ENCODE measurements at places on chromosomes 3 and 15.

- no peak overlapping the region for H3K27ac ChIP-seq
- H3K4me1 ChIP-seq = no peaks in the 10 kb centered on the region
- no peak for DNase-seq
- no peaks in the 10 kb centered on the region for H3K36me3 ChIP-seq
- H3K27me3 ChIP-seq = no peaks in the 10 kb centered on the region
These were observed 427.8 kb upstream of the MCTP2 start for GRCh38 chr15:93803421-93804152.

DNA sequence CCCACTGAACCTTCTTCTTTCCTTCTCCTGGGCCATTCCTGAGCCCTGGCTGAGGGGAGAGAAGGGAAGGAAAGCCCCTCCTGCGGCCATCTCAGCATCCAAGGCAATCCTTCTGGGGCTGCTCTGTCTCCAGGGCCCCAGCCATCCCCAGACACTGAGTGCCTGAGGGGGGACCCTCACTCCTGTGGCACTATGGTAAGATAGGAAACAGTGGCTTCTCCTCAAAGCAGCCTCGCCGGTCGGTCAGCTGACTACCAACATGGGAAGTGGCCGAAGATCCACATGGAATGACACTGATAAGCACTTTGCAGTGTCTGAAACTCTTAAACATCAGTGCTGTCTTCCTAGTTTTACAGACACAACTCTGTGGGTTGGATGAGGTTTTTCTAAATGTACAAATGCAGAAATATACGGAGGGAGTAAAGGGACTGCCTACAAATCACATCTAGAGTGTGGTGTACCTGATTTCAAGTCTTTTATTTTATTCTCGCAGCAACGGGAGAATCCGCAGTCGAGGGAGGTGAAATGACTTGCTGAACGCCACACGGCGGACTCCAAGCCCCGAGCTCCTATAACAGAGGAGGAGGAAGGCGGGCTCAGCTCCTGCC, 973 bp upstream of the ITPKA start:
- peaks cover 17% of the 10 kb centered on the region for H3K4me1 ChIP-seq
- peak overlapping the region; percentile 16 for H3K27ac ChIP-seq
- DNase-seq = no peak
- no peaks in the 10 kb centered on the region for H3K27me3 ChIP-seq

DNA sequence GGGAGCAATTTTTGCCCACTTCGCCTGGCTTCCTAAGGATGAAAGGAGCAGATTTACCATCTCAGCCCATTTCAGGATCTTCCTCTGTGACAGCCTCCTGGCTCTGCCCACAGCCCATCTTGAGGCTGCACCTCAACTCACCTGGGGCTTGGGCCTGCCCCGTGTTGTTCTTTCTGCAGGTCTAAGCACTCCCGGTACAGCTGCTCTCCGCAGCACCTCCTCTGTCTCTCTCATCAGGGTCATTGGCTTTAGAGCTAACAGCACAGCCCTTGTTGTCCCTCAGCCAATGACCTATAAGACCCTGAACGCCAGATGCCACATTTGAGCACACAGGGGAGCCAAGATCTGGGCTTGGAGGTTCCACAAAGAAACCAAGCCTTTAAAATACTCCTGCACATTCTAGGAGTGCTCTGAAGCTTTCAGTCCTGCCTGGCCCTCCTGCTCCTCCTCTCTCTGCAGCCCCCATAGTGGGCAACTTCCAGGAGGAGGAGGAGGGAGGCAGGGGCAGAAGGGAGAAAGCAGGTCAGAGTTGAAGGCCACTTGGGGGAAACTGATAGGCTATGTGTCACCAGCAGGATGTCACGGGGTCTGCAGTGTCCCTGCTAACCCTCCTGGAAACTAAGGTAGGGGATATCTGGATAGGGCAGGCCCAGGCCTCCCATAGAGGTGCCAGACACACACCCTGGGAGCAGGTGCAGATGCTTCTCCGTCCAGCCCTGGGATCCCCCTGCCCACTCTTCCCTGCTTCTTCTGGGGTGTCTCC, 115.6 kb downstream of the ETFA start:
- no peak for DNase-seq
- H3K4me3 ChIP-seq = no peak overlapping the region
- no peak overlapping the region for H3K27ac ChIP-seq
- peaks cover 16% of the 10 kb centered on the region for H3K4me1 ChIP-seq
- no peaks in the 10 kb centered on the region for H3K27me3 ChIP-seq
- H3K36me3 ChIP-seq = no peaks in the 10 kb centered on the region

DNA sequence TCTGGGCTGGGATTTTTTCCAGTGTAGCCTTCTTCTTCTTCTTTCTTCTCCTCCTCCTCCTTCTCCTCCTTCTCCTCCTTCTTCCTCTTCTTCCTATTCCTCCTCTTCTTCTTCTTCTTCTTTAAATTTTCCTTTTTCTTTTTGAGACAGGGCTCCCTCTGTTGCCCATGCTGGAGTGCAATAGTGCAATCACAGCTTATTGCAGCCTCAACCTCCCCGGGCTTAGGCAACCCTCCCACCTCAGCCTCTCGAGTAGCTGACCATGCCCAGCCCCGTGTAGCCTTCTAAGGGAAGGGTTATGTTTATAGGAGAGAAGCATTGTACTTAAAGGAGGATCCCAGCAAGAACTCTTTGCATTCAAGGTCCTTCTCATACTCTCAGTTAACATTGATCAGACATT, 24.0 kb upstream of the MYO1E start:
- H3K4me3 ChIP-seq = no peak overlapping the region
- H3K4me1 ChIP-seq = no peaks in the 10 kb centered on the region
- no peaks in the 10 kb centered on the region for H3K36me3 ChIP-seq
- no peak overlapping the region for H3K27ac ChIP-seq
- no peak for DNase-seq

DNA sequence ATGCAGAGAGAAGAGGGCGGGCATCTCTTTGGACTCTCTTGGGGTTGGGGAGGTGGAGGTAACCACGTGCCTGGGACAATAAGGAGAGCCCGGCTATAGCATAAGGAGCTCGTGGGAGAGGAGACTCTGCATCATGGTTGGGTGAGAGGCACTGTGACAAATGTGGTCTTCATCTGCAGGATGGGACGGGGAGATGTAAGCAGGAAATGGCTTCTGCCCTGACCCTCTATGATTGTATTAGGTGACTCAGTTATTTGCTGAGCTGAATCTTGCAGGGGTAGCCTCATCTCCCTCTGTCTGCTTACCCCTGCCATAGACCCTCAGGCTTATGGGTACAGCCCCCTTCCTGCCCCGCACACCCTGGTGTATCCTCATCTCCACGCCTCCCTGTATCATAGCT, 48.7 kb downstream of the CORO2B start:
- no peak overlapping the region for H3K27ac ChIP-seq
- H3K27me3 ChIP-seq = no peaks in the 10 kb centered on the region
- H3K36me3 ChIP-seq = no peaks in the 10 kb centered on the region
- no peak overlapping the region for H3K4me3 ChIP-seq

GRCh38 chr3:15332405-15333098, at the start of gene SH3BP5:
SH3BP5 (minus strand) TSS chr3:15332586; CDS start chr3:15332408, 178 bp downstream.
- peak; percentile 80 for DNase-seq
- no peaks in the 10 kb centered on the region for H3K27me3 ChIP-seq
- peak within 1 kb of the TSS; percentile 92 for H3K27ac ChIP-seq
- no peaks in the 10 kb centered on the region for H3K36me3 ChIP-seq
